ENCODE measurements at places on chromosomes 16 and 17. TPM values are rescaled to one million over a fixed set of nuclear protein-coding genes. Genes with fewer than 3 reads are reported as not detected.
A peak's percentile ranks its signal among the peaks of the same experiment; 100 is the strongest.

DNA sequence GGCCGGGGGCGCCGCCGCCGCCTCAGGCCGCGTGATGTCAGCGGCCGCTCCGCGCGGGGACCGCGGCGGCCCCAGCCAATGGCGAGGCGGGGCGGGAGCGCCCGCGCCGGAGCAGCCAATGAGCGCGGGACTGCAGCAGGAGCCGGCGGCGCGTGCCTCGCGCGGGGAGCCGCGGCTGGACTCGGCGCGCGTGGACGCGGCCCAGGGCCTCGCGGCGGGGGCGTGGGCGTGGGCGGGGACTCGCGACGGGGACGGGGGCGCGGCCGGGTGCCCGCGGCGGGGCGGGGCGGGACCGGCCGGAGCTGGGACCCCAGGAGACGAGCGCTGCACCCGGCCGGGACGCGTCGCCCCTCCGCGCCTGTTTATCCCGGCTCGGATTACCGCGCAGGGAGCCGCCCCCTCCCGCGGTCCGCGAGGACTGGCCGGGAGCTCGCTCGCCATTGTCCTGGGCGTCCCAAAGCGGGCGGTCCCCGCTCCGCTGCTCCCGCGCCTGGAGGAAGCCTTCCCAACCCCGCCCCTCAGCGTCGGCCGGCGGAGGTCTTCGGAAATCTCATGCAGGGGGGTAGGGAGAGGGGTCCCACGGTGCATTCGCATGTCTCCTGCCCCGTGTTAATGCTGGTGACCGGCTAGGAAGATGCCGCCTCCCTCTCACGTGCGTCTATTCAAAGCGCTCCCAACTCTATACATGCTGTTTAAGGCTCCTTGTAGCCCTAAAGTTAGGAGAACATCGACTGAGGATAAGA is at the start of gene RNF157:
RNF157 (minus strand) TSS at position 33 of the 743 bp plus-strand sequence. CDS start 253 bp downstream, outside the sequence.
- DNase-seq = peak; percentile 71

Gene HSF5
- total RNA-seq = 0.06 TPM

DNA sequence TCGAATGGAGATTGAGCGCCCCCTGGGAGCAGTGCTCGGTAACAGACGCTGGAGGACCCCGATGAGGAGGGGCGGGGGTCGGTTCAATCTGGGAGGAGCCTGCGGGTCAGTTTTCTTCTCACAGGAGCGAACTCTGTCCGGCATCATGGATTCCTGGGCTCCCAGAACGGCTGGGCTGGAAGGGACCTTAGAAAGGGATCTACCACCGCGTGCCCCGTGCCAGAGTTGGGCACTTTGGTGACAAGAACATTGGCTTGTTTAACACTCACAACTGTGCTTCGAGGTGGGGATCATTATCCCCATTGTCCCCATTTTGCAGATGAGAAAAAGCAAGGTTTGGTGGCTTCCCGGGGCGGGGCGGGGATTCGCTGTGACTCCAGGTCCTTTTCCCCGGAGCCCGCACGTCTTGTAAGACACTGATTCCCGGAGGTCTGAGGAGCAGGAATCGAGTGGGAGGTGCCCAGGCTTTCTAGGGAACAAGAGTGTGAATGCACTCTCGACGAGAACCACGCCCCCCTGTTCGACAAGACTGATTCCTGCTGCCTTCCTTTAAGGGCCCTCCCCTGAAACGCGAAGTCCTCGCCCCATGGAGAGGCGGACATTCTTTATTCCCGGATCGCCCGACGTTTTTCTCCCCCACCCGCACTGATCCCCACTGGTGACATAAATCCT is 1.5 kb upstream of the FBXL19 start:
- peak; percentile 89 for DNase-seq

- DNase-seq = no peak
Measured at GRCh38 chr16:84096447-84097005, 20.2 kb downstream of the MBTPS1 start.

GRCh38 chr16:67878232-67878631 is 5.4 kb downstream of the EDC4 start:
- no peak for DNase-seq

DNA sequence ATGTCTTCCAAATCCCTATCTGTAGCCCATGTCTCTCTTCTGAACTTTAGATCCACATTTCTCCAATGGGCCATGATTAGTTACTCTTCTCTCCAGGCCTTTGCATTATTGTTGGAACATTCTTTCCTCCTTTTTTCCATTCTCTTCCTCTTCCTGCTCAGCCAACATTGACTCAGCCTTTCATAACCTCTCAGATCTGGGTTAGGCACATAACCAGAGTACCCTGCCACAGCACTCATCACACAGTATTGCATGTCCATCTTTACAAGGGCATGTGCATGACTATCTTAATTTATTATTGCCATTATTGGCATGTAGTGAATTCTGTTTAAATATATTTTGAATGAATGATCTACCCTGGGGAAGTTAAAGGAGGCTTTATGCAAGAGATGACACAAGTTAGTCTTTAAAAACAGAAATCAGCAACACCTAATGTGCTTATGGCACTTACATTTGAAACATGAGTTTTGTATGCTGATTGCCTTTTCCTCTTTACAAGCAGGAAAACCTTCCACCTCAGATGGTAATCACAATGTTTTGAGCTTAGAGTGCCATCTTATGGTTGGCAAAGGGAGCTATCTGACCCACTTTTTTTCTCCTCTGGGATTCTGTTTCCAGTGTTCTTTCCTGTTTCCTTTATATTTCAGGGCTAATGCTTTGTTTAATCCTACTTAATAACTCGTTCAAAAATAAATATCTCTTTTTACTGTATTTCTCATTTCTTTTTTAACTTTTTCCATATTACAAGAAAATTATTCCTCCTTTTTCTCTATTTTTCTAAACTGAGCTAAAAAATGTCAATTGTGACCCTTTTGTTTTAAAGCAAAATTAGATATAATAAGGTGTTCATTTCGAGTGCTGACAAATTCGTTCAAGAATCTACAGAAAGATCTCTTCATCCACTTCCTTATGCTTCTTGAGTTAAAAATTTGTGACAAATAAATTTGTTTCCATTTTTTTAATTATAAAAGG is 151.0 kb upstream of the RBL2 start:
- DNase-seq = no peak

DNA sequence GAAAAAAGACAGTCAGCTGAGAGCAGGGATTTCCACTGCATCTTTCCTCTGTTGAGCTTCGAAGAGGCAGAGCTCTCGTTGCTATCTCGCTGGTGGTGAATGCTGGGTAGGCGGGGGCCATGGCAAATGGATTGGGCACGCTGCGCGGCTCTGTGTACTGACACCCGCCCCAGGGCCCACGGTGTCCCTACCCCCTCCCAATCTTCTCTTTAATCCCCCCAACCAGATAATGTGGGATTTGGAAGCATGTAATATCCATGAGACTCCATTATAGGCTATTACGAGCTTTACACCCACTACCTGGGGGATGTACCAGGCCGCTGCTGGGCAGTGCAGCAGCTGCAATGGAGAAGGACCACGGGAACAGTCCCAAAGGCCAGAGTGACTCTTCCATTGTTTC is 8.3 kb downstream of the PIPOX start:
- no peak for DNase-seq

Gene CCL5
- total RNA-seq = 1.7 TPM

DNA sequence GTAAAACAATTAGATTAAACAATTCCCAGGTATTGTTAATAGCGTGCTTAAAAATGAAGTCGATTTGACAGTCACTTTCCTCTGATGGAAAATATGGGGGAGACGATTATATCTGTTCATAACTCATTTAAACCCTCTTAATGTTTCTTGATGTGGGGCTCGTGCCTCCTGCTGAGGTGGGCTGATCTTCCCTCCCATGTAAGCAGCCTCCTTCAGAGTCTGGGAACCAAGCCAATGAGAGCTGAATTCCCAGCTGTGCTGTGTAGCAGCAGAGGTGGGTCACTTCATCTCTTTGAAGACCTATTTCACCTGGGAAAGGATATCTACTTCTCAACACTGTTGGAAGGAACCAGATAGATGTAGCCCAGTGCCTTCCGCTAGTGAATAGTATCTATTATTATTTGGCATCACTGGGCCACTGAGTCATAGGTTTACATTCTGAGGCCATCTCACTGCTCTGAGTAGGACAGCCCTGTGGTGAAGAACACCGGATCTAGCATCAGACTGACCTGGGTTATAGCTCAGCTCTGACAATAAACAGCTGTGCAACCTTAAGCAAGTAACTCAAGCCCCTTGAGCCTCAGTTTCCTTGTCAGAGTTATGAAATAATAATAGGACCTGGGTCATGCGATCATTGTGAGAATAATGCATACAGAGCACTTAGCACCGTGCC is 85.3 kb upstream of the C16orf82 start:
- DNase-seq = no peak

GRCh38 chr17:41521574-41522261 is 3.0 kb upstream of the KRT15 start:
- no peak for DNase-seq
